B cell (primary cell): ENCODE measurements at places on chromosomes 1 and 21.
A peak's percentile ranks its signal among the peaks of the same experiment; 100 is the strongest.

DNA sequence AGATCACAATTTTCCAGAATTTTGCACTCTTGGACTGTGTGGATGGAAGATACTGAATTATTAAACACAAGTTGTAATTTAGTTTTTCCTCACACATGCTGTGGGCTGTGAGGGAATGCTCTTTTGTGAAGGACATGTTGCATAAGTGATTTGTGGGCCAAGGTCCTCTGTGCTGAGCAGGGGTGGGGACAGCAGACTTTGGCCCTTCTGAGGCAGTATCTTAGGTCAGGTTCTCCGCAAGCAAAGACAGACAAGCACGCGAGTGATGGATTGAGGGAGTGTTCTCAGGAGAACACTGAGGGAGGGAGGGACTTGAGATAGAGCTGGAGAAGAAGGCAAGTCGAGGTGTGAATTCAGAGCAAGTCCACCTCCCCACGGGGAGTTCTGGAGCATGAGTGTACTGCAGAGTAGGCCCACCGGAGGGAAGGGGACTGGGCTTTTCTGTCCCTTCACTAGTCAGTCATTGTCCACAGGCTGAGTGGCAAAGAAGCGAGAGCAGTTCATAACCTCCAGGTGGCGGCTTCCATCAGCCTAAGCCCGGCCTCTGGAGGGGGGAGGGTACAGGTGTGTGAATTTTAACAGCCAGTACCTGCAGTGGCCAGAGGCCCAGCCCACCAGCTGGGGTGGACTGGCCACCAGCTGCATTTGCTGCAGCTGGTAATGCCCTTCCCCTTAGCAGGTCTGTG lies 19.1 kb upstream of the CD101 start:
- no peak for DNase-seq

- DNase-seq, result no peak
Measured at GRCh38 chr1:116877141-116877818, 32.4 kb upstream of the PTGFRN start.

DNA sequence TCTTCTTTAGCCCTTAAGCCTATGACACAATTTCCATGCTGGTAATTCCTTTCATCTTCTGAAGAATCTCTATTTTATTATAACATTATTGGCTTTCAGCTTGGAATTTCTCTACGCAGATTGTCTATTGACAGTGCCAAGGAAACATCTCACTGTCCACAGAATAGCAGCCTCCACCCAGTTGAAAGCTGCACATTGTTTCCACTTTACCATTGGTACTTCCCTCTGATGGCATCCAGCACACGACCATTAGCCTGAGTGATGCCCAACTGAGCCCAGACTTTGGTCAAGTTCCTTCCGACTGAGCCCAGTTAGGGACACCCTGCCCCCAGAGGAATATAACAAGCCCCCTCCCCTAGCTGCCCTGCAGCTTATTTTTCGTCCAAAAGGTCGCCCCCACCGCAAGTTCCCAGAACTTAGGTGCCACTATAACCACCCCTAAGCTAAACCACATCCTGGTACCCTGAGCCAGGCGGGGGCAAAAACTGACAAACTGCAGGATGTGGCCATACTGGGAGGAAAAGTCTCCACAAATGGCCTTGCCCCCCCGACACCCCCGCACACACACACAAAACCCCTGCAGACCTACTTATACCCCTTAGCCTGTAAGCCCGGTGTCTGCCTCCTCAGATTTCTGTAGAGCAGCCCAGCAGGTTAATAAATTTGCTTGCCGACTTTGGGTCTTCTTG lies 13.2 kb downstream of the GBP5 start:
- DNase-seq, result no peak

GRCh38 chr1:176315519-176316220 lies 108.6 kb upstream of the COP1 start:
- no peak for DNase-seq

DNA sequence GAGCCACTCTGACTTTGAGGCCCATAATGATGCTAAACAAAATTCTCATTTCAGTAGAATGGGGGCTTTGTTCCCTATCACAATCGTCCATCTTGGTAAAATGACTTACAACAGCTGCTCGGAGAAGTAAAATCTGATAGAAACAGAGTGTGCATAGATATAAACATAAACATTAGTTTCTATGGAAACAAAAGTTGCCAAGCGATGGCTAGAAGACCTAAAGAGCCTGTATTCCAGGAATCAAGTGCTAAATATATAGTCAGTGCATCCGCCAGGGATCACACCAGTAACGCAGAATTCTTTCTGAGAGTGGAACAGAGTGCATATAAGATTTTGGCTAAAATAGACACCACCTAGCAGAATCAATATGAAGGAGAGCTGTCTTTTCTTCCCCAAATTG lies 91.2 kb upstream of the KAZN start:
- DNase-seq, result no peak

DNA sequence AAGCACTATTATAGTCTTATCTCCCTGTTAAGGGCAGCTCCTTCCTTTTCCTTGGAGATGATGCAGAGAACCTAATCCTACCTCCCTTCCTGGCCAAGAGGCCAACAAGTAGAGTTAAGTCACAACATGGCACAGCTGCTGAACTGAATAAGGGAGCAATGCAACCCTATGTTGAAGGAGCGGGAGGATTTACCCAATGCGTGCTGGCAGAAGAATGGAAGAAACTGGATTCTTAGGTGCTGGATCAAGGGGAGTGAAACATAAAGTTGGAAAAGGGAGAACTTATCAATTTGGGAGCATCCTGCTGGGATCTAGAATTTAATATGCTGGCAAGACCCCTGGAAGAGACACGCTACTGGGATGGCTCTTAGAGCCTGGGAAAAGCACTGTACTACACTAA lies 12.0 kb upstream of the HUNK start:
- DNase-seq, result no peak

GRCh38 chr1:228241259-228241658 lies 33.4 kb downstream of the OBSCN start:
- DNase-seq, result no peak

DNA sequence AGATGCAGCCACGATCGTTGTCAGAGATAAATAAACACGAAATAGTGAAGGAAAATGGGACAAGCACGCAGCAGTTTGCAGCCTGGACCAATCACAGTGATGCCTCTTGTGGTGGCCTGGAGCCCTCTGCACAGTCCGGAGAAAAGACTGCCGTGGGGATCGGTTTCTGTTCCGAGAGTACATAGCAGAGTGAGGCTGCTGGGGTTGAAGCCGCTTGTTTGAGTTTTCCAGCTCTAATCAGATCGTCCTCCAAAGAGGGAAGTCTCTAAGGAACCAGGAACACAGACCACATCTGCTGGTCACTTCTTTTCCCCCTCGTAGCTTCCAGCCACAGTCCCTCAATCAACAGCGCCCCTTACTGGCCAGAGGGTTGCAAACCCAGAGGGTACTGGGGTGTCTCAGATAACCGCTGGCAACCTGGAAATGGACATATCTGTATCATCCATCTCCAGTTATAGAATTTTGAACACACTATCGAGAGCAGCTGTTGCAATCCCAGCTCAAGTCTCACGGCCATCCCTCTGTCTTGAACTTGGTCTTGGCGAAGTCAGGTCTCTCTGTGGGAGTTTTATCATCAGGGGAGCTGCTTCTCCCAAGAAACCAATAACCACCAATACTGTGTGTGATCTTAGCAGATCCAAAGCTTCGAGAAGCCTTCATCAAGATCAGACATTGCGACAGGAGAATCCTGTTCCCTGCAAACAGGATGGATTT lies 57.4 kb downstream of the OLIG1 start:
- peak; percentile 20 for DNase-seq

DNA sequence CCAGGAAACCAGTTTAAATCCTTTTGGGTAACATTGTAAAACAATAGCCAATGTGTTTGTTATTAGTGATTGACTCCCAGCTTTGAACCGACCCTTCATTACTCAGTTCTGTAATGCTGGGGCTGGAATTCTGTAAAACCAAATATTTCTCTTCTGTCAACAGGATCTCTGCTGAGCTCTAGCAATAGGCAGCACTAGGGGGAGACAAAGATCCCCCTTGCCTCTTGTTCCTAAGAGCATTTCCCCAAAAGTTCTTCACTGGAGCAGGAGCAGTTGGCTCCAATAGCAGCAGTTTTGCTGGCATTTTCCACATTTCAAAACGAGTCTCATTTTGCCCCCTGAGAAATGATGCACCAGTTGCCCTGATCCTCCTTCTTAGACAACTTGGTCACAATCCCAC lies 1671.1 kb downstream of the MRPL39 start:
- no peak for DNase-seq

- DNase-seq, result no peak
Measured at GRCh38 chr1:25090707-25091422, 141.4 kb downstream of the SYF2 start.

- no peak for DNase-seq
Measured at GRCh38 chr21:35414056-35414455, 365.0 kb upstream of the RUNX1 start.

DNA sequence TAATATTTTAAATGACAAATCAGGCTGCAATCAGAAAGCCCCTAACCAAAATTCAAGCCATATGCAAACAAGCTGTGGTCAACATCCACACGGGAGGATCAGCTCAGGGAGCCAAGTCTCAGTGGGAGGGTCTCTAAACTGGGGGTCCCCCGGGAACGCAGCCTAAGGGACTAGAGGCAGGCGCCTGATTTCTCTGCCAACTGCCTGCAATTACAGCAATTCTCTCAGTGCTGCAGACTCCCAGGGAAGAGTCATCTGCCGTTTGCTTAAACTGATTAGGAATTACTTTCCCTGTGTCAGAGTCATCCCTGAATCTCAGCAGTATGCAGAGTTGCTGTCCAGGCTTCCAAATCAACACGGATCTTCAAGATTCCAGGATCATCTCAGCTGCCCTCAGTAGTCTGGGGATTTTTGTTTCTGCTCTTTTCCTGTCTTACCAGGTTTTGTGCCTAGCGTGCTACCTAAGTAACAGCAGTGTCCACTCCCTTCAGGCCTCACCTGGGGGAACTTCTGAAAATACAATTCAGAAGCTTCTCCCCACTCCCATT lies 247.8 kb downstream of the RRAGC start:
- DNase-seq, result no peak

- no peak for DNase-seq
Measured at GRCh38 chr21:28442624-28443023, 550.1 kb downstream of the LTN1 start.

DNA sequence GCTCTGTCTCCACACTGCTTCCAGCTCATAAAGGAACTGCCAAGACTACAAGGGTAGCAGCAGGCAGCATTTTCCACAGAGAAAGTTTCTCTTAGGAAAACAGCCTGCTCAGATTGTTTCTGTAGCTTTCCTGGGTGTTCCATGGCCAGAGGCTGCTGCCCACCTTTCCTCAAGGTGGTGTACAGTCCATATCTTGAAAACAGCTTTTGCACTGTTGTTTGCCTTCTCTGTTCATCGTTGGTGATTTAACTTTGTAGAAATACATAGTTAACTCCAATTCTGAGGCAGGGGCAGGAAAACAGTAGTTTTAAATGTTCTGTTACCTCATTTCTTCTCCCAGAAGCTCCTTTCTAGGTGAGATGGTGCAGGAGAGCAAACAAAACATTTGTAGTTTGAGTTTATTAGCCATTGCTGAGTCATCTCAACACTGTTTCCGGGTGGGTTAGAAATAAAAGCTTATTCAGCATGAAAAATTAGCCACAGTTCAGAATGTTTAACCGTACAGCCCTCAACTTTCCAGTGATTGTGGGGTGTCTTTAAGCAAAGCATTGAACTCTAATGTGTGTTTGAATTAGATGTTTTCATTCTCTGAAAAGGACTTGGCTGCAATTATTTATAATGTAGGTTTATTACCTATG lies 41.7 kb downstream of the DIP2A start:
- DNase-seq, result no peak

DNA sequence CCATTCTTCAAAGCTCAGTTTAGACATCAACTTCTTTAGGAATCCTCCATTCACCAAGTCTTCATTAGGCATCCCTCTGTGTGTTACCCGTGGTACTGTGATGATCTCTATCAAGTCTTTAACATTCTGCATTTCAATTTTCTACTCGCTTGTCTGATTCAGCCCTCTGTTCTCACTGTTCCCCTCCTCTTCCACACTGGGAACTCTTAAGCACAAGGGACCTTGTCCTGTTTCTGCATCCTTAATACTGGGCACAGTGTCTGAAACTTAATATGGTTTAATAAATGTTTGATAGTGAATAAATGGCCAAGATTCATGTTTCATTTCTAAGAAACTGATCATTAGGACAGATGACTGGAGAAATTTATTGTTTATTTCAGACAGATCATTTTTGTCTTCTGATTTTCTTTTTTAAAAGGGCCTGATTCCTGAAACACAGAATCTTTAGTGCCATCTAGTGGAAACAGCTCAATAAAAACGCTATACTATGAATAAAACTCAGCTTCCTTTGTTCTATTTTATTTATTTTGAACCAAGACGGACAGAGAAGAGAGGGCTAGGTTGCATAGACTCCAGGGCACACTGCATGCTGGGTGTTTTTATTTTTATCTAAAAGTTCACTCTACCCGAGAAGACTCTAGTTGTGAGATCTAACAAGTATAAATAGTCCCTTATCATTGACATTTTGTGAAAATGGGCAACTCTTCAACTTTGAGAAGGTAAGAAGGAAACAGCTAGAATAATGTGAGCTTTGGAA lies 7.0 kb upstream of the TRIM45 start:
- DNase-seq, result peak; percentile 32

GRCh38 chr1:40389322-40389803 lies 15.8 kb downstream of the SMAP2 start:
- peak; percentile 48 for DNase-seq

DNA sequence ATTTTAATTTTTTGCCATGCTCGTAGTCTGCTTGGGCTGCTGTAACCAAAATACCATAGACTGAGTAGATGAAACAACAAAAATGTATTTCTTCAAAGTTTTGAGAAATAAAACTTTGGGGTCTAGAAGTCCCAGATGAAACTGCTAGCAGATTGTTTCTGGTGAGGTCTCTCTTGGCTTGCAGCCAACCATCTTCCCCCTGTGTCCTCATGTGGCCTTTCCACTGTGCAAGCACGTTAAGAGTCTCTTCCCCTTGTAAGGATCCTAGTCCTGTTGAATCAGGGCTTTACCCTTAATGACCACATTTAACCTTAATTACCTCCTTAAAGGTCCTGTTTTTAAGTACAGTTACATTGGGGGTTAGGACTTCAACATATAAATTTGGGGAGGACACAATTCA lies 86.6 kb downstream of the PTBP2 start:
- DNase-seq, result no peak

GRCh38 chr1:171922999-171923398 lies 81.7 kb downstream of the DNM3 start:
- DNase-seq, result no peak

GRCh38 chr1:104125266-104125665 lies 375.6 kb downstream of the AMY1C start:
- no peak for DNase-seq

DNA sequence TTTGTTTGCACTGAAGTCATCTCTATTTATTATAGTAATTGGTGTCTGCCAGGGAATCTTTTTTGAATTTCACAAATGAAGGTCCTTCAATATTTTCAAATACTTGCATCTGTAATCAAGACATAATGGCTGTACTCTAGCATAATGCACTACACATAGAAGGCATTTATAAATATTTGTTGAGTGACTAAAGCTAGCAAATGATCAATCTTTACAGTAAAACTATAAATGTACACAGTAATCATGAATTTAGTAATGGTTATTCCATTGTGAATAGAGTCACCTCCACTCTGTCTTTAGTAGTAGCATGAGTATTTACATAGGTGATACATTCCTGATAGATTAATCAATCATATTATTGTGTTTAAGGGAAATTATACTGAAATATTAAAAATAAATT lies 119.6 kb downstream of the USH2A start:
- DNase-seq, result no peak
